ENCODE measurements at places on chromosomes 2 and 18. TPM values are rescaled to one million over a fixed set of nuclear protein-coding genes. Genes with fewer than 3 reads are reported as not detected.

- no peak for DNase-seq
Measured at GRCh38 chr18:79107886-79108285, 38.7 kb downstream of the ATP9B start.

Gene LINC00305
- not detected for total RNA-seq

Gene GAREM1
- 11.2 TPM for total RNA-seq

GRCh38 chr2:10773821-10774341 is 38.7 kb downstream of the PDIA6 start:
- DNase-seq, result no peak

DNA sequence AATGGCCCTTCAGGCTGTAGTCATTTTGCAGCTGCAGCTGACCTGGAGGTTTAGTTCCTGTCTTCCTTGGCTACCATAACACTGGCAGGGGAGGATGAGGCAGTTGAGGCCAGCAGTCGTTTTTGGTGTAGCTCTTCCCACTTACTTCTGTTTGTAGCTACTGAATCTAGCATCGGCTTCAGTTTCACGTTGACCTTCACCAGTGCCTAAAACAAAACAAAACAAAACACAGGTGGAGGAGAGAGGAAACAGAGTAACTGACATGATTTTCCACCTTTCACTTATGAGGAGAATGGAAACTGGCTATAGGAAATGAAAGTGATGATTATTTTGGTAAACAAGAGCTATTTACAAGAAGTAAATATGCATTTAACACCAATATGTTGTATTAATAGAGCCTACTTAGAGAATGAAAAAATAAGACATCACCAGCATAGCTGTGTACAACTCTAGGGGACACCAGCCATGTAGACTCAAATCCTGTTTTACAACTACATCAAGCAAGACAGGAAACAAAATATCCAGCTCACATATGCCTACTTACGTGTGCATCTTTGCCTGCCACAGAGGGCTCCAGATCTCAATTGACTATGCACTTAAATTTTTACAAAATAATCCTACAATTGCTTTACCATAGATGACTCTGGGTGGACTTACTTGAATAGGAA is 236.9 kb downstream of the AGPS start:
- no peak for DNase-seq

- no peak for DNase-seq
Measured at GRCh38 chr18:35653392-35654135, 72.0 kb downstream of the GALNT1 start.

- DNase-seq, result no peak
Measured at GRCh38 chr2:27205206-27205605, 6.6 kb upstream of the ATRAID start.

GRCh38 chr18:74422541-74422940 is 34.6 kb downstream of the DIPK1C start:
- no peak for DNase-seq
